Myocyte (in vitro differentiated cells): ENCODE measurements at places on chromosomes 1 and 21. TPM values are rescaled to one million over a fixed set of nuclear protein-coding genes. Genes with fewer than 3 reads are reported as not detected.

GRCh38 chr1:229454056-229454455, 20.2 kb upstream of the ACTA1 start:
- no peak for DNase-seq

- DNase-seq, result no peak
Observed at GRCh38 chr1:116351914-116352313, 21.1 kb upstream of the ATP1A1 start.

BMP8B gene
- total RNA-seq, result 4.1 and 5.0 TPM in 2 replicates

LRRC3 gene
- not detected in 2 replicates for total RNA-seq

DNA sequence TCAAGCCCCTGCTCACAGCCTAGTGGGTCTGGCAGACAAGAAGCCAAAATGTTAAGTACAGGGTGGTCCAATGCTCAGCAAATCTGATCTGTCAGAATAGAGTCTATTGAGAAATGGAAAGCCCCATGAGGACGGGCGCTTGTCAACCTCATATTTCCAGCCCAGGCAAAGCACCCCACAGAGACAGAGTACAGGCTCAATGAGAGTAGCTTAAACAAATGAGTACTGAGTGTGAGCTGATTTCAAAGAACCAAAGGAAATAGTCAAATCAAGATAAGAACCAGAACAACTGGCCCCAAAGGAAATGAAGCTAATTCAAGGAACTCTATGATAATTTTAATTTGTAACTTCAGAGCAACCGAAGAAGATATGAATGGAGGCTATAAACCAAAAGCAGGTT, 44.6 kb upstream of the SLC30A1 start:
- no peak for DNase-seq

- DNase-seq, result no peak
Observed at GRCh38 chr1:19644395-19644680, 227 bp downstream of the NBL1 start.

DNA sequence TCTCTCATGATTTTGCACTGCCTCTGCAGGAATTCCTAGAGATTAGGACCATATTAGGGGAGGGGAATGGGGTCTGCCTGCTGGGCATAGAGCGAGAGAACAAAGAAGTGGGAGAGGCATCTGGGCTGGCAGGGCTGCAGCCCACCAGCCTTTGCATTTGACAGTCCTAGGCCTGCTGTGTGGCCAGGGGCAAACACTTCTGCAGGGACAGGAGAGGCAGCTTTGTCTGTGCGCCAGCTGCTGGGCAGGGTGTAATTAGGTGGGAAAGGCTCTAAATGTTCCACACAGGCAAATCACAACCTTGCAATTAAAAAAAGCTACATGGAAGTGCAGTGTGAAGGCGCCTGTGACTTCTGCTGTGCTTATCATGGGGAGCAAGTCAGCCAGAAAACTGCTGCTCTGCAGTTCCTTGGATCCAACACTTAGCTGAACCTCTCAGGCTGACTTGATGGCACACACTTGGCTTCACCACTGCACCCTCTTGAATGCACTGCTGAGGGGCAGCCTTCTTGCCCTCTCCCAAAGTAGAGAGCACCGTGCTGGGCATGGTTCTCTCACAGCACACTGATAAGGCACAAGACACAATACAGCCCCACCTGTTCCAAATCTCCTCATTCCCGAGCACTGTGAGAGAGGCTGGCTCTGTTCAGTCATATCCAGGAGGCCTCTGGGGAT, 73.6 kb upstream of the TLR5 start:
- DNase-seq, result no peak

TAF1A gene
- 8.3 and 9.1 TPM in 2 replicates for total RNA-seq

PM20D1 gene
- total RNA-seq, result not detected in 2 replicates

- DNase-seq, result no peak
Observed at GRCh38 chr1:67175530-67176087, 9.4 kb downstream of the IL23R start.

DNA sequence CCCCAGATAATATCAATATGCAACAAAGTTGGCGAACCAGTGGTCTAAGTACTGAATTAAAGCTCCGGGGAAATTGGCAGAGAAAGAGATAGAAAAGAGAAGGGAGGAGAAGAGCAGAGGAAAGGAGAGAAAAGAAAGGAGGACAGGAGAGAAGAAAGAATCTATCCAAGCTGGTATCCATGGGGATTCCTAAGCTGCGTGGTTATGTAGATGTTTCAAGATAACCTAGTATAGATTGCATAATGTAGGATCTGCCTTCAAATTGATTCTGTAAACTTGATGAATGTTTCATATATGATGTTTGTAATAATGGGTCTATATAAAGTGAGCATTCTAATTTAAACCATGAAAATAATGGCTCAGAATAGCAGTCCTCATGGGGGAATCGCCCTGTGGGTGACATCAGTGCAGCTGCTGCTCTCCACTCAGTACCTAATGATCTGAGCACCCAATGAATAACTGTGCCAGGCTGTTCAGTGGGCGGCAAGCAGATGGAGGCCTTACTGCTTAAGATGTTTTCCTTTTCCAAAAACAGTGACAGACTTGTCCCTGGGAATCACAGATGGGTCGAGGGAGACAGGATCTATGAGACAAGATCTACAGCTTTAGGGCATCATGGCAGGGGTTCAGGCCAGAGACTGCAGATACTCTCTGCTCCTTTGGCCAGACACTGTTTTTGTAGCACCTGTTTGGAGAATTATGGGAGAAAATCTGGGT, 78.0 kb downstream of the LAMC2 start:
- no peak for DNase-seq

AMY2A gene
- total RNA-seq, result not detected in 2 replicates

EDARADD gene
- total RNA-seq, result not detected in 2 replicates

DNA sequence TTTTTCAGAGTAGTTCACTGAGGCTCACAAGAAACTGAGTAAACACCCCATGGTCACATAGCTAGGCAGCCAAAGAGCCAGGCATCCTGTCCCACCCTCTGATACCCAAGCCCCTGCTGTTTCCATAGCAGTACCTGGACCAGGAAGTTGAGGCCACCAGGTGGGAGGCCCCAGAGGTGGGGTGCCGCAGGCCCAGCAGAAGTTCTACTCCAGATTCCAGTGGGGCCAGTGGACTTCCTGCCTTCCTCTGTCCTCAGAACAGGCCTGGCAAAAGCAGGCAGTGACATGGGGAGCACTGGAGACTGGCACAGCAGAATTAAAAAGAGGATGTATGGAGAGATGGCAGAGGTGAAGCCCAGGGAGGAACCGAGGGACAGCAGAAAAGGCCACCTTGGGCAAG, 19.0 kb downstream of the FOXO6 start:
- DNase-seq, result no peak

ESPN gene
- 0.03 and 0.31 TPM in 2 replicates for total RNA-seq

OLIG2 gene
- total RNA-seq, result not detected in 2 replicates

PYHIN1 gene
- not detected in 2 replicates for total RNA-seq

- no peak for DNase-seq
Observed at GRCh38 chr21:32599526-32599925, 12.7 kb downstream of the CFAP298 start.

OR6K3 gene
- total RNA-seq, result not detected in 2 replicates

GRCh38 chr1:233912909-233913308, 8.4 kb downstream of the SLC35F3 start:
- DNase-seq, result no peak

DNA sequence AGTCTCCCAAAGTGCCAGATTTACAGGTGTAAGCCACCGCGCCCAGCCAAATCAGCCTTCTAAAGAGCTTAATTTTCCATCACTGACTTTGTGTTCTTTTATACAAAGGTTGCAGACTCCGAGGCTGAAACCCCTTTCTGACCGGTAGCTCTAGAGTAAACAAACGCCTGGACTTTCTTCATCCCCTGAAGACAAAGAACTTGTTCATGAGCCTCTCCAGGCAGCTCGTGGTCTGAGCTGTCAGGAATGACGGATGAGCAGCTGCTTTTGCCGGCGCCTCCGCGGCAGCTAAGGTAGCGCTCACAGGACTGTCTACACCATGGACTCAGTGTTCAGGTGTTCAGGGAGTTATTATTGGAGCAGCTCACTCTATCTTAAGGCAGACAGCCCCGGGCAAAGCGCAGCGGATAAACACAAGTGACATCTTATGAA, 128.5 kb upstream of the ERRFI1 start:
- no peak for DNase-seq
